Motor neuron (in vitro differentiated cells): ENCODE measurements at places on chromosomes 11 and 22. TPM values are rescaled to one million over a fixed set of nuclear protein-coding genes. Genes with fewer than 3 reads are reported as not detected.

CHCHD10 gene
- total RNA-seq = 161 and 187 TPM in 2 replicates

FOLR1 gene
- total RNA-seq = 2.9 and 3.1 TPM in 2 replicates

OR8D1 gene
- total RNA-seq = 0.13 TPM in 1 of 2 replicates, not detected in the other

NRXN2 gene
- 0.83 and 2.1 TPM in 2 replicates for total RNA-seq

HARBI1 gene
- total RNA-seq = 9.8 and 9.9 TPM in 2 replicates
